Activated gamma-delta T cell treated with Interleukin-2 at 50 U/mL for 16 hours (primary cell): ENCODE measurements at places on chromosomes 5 and 9.

DNA sequence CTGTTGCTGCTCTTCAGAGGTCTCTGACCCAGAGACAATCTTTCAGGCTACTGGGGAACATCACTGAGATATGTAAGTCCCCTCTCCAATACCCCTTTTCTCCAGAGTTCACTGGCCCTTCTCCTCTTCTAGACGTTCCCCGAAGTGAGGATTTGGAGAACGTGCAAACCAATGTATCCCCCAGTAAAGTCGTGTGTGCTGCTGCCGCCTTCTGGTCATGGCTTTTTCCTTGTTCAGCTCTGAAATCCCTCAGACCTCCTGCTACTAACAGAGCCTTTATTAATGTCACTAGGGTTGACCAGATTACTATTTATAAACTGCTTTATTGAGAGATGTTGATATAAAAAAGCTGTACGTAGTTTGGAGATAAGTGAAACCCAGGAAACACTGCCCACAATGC, 1028.6 kb downstream of the CDH9 start:
- DNase-seq, result no peak

- DNase-seq, result no peak
Observed at GRCh38 chr5:94613583-94613982, 4.8 kb downstream of the KIAA0825 start.

GRCh38 chr9:97744710-97745708, 47.9 kb upstream of the XPA start:
- no peak for DNase-seq

GRCh38 chr9:109320742-109321448, at the start of gene EPB41L4B:
TSS of gene EPB41L4B (minus strand) at chr9:109321059. CDS start at chr9:109320446, 613 bp downstream.
- DNase-seq, result peak; percentile 76

GRCh38 chr9:14127656-14128055, 186.3 kb downstream of the NFIB start:
- no peak for DNase-seq

DNA sequence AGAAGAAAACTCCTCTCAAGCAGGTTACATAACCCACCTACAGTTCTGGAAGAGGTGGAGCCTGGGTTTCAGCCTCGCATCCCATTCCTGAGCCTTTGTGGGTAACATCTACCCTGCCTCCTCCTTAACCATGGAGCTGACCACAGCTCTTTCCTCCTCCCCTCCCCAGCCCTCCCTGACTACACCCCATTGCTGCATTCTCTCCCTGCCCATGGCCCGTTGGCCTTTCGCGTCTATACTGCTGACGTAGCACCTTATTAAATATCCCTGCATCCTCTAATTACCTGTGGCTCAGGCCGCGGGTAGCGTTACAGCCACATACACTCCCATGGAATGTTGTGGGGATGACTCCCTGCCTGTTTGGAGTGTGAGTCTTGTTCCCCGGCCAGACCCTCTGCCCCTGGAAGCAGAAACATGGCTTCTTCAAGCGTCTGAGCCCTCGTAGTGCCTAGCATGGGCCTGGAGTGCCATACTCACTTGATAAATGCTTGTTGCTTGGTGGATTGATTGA, 72.8 kb downstream of the WWC1 start:
- DNase-seq, result no peak

DNA sequence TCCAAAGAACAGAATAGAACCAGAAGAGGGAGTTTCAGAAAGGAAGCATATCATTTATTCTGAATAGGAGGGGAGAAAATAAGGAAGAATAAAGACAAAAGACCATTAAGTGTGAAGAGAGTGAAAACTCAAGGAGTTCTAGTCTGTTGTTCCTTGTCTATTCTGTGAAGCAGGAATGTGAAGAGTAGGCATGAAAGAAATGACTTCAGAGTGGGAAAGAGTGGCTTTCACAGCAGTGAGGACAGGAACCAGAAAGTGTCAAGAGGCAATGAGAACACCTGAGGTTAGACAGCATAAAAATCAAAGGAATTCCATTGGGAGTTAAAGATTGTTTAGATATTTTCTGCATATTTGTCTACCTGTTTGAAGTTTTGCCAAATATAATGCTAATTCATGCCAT, 768.8 kb upstream of the GRAMD2B start:
- DNase-seq, result no peak
